ENCODE measurements at places on chromosomes 6 and 20.

GRCh38 chr20:47792021-47792618 is 6.8 kb upstream of the SULF2 start:
- H3K4me3 ChIP-seq = no peak overlapping the region
- H3K36me3 ChIP-seq = no peaks in the 10 kb centered on the region
- no peaks in the 10 kb centered on the region for H3K27me3 ChIP-seq

DNA sequence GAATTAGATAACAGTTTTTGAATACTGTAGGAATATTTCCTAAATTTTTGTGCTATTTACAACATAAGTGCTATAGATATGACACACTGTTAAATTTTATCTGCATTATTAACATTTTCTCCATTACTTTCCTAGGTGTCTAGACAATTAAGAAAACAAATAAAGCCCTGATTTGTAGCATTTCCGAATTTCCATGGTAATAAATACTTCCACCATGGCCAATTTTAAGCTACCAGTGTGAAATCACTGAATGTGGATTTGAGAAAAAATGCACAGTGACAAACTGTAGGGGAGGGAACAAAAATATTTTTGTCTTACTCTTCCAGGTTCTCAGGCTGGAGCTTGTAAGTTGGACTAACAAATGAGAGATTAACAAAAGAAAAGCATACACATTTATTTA is 27.9 kb downstream of the LIN28B start:
- no peaks in the 10 kb centered on the region for H3K36me3 ChIP-seq
- H3K27me3 ChIP-seq = no peaks in the 10 kb centered on the region
- no peak overlapping the region for H3K4me3 ChIP-seq
- H3K4me1 ChIP-seq = no peaks in the 10 kb centered on the region
- H3K27ac ChIP-seq = no peak overlapping the region
- DNase-seq = no peak

GRCh38 chr6:250676-251075 is 41.6 kb upstream of the DUSP22 start:
- no peak overlapping the region for H3K4me3 ChIP-seq
- H3K27me3 ChIP-seq = no peaks in the 10 kb centered on the region
- no peaks in the 10 kb centered on the region for H3K36me3 ChIP-seq
- DNase-seq = no peak
- H3K27ac ChIP-seq = no peak overlapping the region

DNA sequence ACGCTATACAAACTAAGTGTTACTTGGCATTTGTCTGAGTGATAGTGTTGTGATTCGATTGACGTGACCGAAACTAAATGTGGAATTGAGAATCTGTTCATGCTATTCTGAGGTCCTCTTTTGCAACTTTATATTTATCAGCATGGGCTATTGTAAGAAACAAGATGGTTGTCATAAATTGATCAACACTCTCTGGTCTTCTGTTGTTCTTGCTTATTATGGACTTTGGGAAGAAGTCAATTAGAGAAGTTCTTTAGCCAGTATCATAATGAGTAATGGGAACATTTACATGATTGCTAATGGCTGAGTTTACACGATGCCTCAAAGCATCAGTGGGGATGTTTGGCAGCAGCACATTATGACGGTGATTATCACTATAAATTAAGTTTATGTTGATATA is 195.0 kb downstream of the CD83 start:
- peaks cover 3% of the 10 kb centered on the region for H3K4me1 ChIP-seq
- H3K36me3 ChIP-seq = no peaks in the 10 kb centered on the region
- DNase-seq = no peak
- H3K4me3 ChIP-seq = no peak overlapping the region

DNA sequence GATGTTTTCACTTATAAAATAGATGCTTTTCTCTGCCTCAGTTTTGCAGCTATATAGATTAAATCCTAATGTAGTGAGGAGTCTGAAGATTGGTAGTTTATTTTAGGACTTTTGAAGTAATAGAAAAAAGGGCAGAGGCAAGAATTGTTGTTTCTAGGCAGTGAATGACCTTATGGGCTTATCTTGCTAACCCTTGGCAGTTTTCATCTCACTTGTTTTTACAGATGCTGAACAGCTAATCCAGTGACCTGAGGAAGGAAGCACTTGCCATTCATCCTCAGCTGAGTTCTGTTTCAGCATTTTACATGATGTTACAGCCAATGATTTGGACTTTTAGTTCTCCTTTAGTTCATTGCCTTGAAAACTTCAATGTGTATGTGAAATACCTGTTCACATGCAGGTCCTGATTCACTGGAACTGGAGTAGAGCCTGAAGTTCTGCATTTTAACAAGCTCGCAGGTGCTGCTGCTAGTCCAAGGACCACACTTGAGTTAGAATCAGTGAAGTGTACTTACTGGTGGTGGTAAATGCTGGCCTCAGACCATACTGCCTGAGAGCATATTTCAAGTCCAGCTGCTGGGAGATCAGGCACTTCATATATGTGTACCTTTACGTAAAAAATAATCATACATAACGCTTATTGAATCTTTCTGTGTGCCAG is 86.9 kb downstream of the TULP4 start:
- H3K4me1 ChIP-seq = no peaks in the 10 kb centered on the region
- no peak overlapping the region for H3K27ac ChIP-seq
- H3K27me3 ChIP-seq = no peaks in the 10 kb centered on the region
- no peak overlapping the region for H3K4me3 ChIP-seq
- no peak for DNase-seq

GRCh38 chr6:116497113-116497676 is 14.2 kb upstream of the CALHM5 start:
- H3K36me3 ChIP-seq = no peaks in the 10 kb centered on the region
- H3K27ac ChIP-seq = no peak overlapping the region
- no peak for DNase-seq
- no peaks in the 10 kb centered on the region for H3K4me1 ChIP-seq
- H3K4me3 ChIP-seq = no peak overlapping the region

DNA sequence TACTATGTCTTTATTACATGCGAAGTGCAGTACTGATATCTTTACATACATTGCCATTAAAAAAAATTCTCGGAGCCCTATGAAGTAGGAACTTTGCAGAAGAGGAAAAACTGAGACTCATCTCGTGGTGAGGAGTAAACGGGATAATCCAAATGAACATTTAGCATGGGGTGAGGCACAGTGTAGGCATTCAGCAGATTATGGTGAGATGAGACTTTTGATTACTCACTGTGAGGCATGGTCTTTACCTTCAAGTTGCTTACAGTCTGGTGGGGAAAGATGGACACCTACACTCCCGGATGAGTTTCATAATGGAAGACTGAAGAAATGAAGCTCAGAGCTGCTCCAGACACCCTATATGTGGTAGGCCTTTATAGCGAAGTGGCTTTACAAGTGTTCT is 1.4 kb downstream of the RPRD1B start:
- no peaks in the 10 kb centered on the region for H3K27me3 ChIP-seq
- no peak overlapping the region for H3K4me3 ChIP-seq
- peaks cover 13% of the 10 kb centered on the region for H3K4me1 ChIP-seq
- H3K36me3 ChIP-seq = peaks cover 1% of the 10 kb centered on the region
- no peak overlapping the region for H3K27ac ChIP-seq

DNA sequence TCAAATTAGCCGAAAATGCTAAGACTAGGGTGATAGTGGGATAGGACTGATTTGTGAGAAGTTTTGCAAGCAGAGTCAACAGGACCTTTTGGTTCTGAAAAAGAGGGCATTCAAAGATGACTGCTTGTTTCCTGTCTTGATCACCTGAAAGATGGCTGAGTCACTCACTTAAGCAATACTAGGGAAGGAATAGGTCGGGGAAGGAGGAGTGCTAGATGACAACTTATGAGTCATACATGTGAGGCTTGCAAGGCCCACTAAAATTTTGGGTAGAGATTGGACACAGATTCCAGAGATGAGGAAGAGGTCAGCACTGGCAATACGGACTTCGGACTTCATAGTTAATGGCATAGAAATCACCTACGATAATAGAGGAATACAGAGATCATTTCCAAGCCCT is 89.2 kb downstream of the FAM83B start:
- peak; percentile 80 for DNase-seq
- H3K4me1 ChIP-seq = peaks cover 5% of the 10 kb centered on the region
- H3K36me3 ChIP-seq = no peaks in the 10 kb centered on the region
- H3K27me3 ChIP-seq = no peaks in the 10 kb centered on the region
- H3K27ac ChIP-seq = no peak overlapping the region
- H3K4me3 ChIP-seq = no peak overlapping the region

- H3K4me3 ChIP-seq = no peak overlapping the region
- no peaks in the 10 kb centered on the region for H3K36me3 ChIP-seq
- H3K27me3 ChIP-seq = no peaks in the 10 kb centered on the region
- no peak for DNase-seq
- no peak overlapping the region for H3K27ac ChIP-seq
- no peaks in the 10 kb centered on the region for H3K4me1 ChIP-seq
Observed at GRCh38 chr6:17988422-17988944, 1.0 kb upstream of the KIF13A start.
